ENCODE measurements at places on chromosomes 13 and 19.

GRCh38 chr13:79407349-79407979 lies 1.4 kb upstream of the RBM26 start:
- no peak for DNase-seq

DNA sequence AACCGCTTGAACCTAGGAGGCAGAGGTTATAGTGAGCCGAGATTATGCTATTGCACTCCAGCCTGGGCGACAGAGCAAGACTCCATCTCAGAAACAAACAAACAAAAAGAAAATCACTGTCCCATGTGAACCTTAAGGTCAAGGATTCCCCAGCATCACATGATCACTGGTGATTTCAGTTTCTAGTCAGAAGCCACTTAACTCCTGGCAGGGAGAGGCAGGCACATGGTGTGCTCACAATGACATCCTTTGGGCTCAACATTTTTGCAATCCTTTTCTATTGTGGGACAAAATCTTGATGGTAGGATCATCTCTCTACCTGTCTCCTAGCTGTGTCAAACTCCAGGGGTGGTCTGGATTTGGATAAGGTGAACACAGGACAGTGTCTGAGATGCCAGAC lies 12.1 kb downstream of the AKAP8 start:
- no peak for DNase-seq

GRCh38 chr13:21445759-21446158 lies 13.3 kb downstream of the ZDHHC20 start:
- DNase-seq: no peak

- DNase-seq: no peak
These were observed 305.8 kb downstream of the MTUS2 start for GRCh38 chr13:29125934-29126424.

DNA sequence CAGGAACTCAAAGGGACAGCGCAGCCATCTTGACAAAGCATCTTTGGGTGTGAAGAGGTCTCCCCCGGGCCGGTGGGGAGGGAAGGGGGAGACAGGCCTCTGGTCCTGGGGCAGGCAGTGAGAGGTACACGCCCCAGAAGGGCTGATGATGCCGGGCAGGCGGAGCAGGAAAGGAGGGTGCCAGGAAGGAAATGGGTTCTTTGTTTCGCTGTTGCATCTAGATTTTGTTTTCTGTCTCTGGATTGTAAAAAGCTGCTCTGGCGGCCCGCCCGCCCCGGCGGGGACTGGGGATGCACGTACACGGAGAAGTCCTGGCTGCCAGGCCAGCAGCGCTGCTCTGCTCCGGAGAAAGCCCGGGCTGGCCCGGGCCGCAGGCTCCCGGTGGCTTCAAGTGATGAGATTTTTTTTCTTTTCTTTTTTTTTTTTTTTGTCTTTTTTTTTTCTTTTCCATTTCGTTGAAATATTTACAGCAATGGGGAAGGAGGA lies 13.2 kb upstream of the ASF1B start:
- peak; percentile 49 for DNase-seq

DNA sequence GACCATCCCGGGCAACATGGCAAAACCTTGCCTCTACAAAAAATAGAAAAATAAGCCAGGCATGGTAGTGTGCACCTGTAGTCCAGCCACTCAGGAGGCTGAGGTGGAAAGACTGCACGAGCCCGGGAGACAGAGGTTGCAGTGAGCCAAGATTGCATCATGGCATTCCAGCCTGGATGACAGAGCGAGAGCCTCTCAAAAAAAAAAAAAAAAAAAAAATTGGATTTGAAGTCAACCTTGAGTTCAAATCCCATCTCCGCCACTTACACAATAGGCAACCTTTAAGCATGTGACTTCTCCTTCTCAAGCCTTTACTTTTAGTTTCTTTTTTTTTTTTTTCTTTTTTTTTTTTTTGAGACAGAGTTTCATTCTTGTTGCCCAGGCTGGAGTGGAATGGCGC lies 12.0 kb downstream of the KASH5 start:
- DNase-seq: peak; percentile 18
